ENCODE measurements at places on chromosomes 16 and 17.

GRCh38 chr17:41420134-41420533 is 4.3 kb downstream of the KRT37 start:
- DNase-seq = no peak

- no peak for DNase-seq
These were observed 45.3 kb downstream of the REXO5 start for GRCh38 chr16:20851601-20852000.

DNA sequence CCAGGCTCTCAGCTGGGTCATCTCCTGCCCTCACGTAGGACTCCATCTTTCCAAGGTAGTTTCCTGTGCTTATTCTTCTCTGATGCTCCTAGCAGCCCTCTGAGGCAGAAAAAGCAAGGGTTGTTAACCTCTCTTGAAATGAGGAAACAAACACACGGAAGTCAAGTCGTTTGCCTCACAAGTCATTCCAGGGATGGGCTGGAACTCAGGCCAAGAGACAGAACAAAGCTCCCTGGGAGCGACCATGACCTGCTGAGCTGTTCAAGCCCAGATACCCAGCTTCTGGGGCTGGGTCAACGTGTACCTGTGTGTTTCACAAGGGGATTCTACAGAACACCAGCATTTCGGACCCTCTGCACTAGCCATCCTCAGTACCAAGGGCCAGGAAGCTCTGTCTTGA is 28.1 kb downstream of the SRL start:
- DNase-seq = no peak

- DNase-seq = no peak
These were observed 1.1 kb downstream of the ZNF423 start for GRCh38 chr16:49854796-49855203.

DNA sequence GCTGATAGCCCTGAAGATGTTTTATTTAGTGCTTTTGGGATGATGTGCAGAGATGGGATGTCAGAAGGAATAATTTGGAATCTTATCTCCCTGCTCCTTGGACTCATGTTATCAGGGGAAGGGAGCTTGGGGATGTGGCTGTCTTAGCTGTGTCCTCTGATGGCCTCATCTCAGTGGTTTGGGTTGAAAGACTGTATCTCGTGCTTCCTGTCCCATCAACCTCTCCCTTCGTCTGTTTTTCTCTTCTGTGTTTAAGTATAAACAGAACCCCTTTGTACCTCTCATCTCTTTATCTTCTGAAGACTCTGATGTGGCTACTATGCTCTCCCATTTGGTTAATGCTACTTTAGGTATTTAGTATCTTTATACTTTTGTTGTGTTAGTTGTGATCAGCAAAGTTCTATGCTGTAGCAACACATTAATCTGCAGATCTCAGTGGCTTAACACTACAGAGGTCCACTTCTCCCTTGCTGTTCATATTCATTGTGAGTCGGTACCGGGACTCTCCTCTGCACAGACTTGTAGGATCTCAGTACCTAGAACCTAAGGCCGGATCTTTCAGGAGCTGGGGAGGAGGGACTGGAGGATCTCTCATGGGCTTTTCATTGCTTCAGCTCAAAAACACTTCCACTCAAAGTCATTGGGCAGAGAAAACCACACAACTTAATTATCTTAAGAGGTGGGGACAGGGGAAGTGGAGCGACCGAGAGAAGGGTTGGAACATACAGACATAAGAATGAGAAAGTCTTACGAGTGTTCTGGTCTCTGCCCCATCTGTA is 28.8 kb downstream of the PRKCA start:
- no peak for DNase-seq

DNA sequence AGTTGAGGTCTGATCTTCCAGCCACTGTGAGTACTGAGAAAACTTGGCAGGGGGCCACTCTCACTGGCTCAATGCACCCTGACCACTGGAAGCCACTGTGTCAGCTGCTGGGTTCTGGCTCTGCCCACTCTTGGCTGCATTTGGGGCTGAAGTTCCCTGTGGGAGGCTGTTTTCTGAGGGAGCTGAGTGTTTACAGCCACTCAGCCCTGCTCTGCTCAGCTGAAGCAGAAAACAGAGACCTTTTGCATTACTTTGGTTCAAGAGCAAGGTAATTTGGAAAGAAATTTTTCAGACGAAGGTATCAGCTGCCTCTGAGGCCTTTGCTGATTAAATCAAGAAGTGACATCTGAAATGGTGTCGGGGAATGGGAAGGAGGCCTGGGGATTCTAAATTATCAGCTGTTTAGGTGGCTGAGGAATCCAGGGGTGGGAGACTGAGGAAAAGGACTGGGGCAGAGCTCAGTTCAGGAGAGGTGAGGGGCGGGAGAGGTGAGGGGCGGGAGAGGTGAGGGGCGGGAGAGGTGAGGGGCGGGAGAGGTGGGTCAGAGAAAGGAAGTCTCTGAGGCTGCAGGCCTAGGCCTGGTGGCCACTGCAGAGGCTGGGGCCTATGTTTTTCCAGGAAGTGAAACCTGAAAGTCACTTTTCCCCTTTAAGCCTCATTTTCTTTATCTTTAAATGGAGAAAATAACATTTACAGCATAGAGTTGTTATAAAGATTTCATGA is at the start of gene ACSM5:
ACSM5 (plus strand) TSS at position 137 of the 723 bp plus-strand sequence. CDS start 1,951 bp downstream, outside the sequence.
- no peak for DNase-seq

DNA sequence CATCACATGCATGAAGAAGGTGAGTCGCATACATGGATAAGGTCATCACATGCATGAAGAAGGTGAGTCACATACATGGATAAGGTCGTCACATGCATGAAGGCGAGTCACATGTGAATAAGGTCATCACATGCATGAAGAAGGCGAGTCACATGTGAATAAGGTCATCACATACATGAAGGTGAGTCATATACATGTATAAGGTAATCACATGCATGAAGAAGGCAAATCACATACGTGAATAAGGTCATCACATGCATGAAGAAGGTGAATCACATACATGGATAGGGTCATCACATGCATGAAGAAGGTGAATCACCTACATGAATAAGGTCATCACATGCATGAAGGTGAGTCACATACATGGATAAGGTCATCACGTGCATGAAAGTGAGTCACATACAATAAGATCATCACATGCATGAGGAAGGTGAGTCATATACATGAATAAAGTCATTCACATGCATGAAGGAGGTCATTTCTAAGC is 105.1 kb upstream of the SDK2 start:
- DNase-seq = no peak

DNA sequence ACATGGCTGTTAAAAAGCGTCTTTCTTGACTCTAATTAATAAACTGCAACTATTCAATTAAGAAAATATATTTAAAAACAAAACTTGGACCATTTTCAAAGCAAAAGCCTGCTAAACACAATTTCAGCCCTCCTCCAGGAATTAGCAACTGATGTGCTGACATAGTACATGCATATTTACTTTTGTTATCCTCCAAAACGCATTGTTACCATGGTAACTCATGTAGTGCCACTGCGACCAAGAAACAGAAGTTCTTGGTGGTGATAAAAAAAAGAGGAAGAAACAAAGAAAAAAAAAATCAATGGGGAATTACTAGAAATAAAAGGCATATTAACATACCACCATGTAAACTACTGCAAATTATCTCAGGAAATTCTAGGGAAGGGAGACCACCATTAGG is 793.4 kb upstream of the CDH8 start:
- no peak for DNase-seq

DNA sequence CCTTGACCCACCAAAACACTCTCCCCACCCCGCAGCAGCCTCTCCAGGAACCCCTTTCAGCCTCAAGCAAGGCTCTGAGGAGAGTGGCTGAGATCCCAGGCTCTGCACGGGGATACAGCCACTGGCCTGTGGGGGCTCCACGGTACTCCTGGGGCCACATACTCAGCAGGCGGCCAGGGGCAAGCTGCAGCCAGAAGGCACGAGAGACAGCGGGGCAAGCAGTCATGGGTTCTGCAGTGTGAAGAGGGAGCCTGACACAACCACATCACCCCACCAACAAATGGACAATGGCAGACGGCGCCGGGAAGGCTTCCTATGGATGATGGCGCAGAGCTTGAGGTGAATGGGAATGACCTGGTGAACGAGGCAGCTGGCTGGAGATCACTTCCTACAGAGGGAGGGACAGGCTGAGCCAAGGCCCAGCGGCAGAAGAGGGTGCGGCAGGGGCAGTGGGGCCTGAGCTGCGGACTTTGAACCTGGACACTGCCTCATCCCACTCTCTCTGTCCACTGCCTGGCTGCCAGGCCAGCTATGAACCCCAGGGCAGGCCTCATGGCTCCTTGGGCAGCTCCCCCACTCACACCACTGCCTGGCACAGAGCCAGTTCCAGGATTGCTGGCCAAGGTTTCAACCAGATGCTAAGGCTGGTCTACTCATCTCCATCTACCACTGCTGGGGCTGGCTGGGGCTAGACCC is 10.8 kb upstream of the BCAR1 start:
- no peak for DNase-seq

DNA sequence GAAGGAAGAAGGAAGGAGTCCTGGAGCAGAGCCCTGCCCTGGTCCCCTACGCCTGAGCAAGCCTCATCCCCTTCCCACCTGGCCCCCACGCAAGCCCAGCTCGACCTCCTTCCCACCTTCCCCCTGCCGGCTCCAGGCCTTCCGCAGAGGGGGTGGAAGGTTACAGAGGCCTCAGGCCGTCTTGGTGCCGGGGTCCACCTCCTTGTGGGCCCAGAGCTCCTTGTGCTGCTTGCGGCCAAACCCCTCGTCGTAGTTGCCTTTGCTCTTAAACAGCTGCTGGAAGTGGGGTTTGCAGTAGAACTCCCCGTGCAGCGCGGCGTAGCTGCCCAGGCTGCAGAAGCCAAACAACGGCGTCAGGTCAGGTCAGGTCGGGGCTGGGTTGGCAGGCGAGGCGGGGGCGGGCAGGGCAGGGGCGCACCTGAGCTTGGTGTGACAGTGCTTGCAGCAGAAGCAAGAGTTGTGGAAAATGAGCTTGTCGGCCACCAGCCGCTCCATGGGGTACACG is 1.5 kb downstream of the LIMD2 start:
- DNase-seq = no peak

DNA sequence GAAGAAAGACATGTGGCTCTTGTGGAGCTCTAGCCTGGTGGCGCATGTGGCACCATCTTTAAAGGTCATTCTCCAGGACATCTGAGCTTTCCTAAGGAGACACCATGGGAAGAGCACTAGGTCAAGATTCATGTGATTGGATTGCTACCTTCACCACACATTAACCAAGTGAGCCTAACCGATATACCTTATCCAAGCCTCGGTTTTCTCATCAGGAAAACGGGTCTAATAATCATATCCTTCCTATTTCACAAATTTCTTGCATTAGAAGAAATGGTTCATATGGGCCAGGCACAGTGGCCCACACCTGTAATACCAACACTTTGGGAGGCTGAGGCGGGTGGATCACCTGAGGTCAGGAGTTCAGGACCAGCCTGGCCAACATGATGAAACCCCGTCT is 58.3 kb downstream of the TMEM186 start:
- no peak for DNase-seq

- no peak for DNase-seq
These were observed 90.9 kb downstream of the GOSR1 start for GRCh38 chr17:30568117-30568430.

DNA sequence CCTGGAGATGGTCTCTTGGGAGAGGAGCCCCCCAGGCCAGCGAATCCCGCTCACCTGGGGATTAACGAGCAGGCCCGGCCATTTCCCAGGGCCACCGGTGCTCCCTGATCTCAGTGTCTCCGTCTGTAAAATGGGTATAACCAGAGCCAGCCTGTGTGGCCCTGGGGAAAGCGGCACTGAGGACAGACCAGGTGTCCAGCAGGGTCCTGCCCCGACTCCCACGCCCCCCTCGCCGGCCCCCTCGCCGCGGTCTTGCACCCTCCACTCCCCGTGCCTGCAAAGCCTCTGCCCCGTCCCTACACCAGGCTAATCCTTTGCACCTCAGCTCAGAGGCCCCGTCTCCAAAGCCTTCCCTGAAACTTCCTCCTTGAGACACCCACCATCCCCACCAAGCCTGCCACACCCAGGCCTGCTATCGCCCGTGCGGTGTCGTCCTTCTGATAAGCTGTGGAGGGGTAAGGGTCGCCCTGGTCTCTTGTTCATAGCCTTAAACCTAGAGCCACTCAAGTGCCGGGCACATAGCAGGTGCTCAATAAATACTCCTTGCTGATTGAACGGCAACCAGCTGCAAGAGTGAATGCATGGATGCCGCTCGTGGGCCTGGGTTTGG is 259.1 kb downstream of the C16orf95 start:
- DNase-seq = no peak

- DNase-seq = no peak
These were observed 585.5 kb upstream of the SOX9 start for GRCh38 chr17:71535321-71535720.

- DNase-seq = no peak
These were observed 31.5 kb downstream of the PIPOX start for GRCh38 chr17:29074488-29074887.

- no peak for DNase-seq
These were observed 5.8 kb upstream of the ADGRG1 start for GRCh38 chr16:57622361-57623250.

All from NK-92 treated with Interleukin-12 subunit alpha and Interleukin-12 subunit beta, amount 100 ng/mL, for 24 hours (cell line).